ENCODE measurements at places on chromosomes 11 and 22.

- DNase-seq = no peak
Observed at GRCh38 chr11:22786475-22786874, 43.1 kb downstream of the SVIP start.

GRCh38 chr11:120610111-120610510 is 98.6 kb downstream of the GRIK4 start:
- no peak for DNase-seq

GRCh38 chr11:125957618-125958332 is 11.9 kb downstream of the VSIG10L2 start:
- DNase-seq = no peak

DNA sequence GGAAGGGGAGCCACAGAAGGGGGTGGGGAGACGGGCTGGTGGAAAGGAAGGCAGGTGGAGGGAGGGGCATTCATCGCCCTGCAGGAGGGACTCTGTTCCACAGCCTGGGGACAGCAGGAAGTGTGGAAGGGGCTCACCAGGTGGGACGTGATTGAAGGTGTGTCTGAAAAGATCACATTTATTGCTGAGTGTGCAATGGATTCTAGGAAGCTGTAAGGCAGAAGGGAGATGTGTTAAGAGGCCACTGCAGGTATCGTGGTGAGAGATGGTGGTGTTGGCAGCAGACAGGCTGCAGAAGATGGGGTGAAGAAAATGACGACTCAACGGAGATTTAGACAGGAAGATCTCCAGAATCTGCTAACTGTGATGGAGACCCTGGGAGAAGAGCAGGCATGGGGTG is 537.4 kb downstream of the MN1 start:
- DNase-seq = no peak

DNA sequence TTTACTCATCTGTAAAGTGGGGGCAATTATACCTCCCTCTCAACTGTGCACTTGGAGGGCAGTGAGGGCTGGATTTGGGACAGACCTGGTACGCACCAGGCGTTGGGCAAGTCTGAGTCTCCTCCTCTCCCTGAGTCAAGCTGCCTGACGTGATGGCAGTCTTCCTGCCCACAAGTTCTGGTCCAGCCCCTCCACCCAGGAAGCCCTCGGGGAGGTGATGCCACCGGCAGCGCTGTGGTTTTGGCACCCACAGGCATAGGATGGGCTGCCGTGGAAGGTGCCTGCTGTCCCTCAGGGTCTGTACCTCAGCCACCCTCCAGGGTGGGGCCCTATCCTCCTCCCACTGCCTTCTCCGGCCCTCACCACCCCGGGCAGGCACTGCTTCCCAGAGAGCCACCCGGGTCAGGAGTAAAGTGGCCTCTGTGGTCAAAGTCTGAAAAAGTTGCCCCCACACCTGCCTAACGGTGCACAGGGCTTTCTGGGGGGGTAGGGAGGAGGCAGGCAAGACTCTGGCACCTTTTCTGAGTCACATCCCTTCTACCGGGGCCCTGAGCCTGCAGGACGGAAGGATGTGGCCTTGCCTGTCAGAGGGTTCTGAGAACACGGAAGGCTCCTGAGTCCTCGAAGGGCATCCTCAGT is 6.5 kb upstream of the APOBEC3H start:
- DNase-seq = peak; percentile 73

GRCh38 chr11:64246871-64247728 is at the start of gene PPP1R14B:
PPP1R14B (minus strand) TSS chr11:64246943; CDS start chr11:64246673, 270 bp downstream.
- DNase-seq = no peak

GRCh38 chr22:28027453-28028448 is 108.7 kb upstream of the PITPNB start:
- no peak for DNase-seq

DNA sequence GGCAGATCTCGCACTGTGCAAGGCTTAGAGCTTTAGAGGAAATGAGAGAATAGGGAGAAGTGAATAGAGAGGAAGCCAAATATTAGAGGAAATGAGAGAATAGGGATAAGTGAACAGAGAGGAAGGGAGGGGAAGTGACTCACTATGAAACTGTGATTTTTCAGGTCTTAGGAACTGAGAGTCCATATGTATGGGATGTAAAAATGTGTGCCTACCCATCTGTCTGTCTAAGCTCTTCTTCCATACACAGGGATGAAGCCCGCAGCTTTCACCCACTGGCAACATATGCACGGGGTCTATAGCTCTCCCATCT is 6.4 kb upstream of the CCDC86 start:
- no peak for DNase-seq

DNA sequence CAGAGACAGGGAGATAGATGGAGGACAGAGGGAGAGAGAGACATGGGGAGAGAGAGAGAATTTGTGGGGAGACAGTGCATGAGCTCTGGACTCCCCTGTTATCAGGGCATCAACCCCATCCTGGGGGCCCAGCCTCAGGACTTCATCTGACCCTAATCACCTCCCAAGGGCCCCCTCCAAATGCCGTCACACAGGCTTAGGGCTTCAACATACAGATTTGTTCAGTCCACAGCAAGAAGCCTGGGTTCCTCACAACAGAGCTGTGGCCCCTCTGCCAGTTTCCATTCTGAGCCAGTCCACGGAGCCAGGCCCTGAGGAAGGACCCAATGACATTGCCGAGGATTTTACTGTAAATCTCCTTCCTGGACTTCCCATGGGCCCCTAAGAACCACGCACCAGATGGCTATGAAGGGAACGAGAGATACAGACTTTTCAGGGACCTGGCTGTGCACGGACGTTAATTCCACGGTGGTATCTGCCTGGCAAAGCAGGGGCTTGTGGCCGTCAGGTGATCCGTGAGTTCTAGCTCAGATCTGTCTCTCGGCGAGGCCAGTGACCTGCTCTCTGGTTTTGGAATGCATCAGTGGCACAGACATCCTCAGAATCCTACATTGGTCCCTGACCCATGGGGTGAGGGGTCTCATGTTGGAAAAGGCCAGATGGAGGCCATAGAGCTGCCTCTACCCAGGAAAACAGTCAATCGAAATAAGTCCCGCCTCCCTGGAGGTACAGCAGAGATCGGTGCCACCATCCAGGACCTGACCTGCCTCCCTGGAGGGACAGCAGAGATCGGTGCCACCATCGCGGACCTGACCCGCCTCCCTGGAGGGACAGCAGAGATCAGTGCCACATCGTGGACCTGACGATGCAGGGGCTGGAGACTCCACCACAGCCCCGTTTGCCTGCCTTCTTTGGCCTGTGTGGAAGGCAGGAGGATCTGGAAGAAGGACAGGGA is 8.7 kb upstream of the B4GALNT4 start:
- no peak for DNase-seq

- no peak for DNase-seq
Observed at GRCh38 chr11:96329419-96329818, 13.6 kb downstream of the MAML2 start.

DNA sequence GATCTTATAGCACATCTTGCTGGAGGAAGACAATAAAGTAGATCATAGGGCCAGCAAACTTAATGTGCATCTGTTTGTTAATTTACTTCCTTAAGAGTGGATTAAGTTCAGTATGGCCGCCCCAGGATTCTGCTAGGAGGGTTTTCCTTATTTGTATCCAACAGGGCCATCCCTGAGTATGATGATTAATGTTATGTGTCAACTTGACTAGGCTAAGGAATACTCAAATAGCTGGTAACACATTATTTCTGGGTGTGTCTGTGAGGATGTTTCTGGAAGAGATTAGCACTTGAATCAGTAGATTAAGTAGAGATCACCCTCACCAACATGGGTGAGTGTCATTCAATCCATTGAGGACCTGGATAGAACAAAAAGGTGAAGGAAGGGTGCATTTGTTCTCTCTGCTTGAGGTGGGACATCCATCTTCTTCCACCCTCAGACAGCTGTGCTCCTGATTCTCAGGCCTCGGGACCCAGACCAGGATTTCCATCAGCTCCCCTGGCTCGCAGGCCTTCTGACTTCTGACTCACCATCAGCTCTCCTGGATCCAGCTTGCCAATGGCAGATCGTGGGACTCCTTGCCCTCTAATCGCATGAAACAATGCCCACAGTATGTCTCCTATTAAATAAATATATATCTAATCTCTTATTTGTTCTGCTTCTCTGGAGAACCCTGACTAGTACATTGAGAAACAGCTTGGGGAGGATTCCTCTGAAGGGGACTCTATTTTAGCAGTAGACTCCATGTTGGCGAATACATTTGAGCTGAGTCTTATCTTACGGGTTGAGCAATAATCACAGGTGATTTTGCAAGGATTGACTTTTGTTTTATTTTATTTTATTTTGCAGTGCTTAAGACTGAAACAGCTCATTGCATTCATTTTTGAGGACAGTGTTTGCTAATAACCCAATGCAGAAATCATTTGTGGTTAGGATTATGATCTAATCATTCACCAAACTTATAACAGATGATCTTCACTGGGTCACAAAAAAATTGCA is 9.0 kb upstream of the ZBTB44 start:
- no peak for DNase-seq

- no peak for DNase-seq
Observed at GRCh38 chr11:97620007-97620406, 1230.2 kb downstream of the JRKL start.

- DNase-seq = no peak
Observed at GRCh38 chr11:66864924-66865697, 8.2 kb downstream of the LRFN4 start.

DNA sequence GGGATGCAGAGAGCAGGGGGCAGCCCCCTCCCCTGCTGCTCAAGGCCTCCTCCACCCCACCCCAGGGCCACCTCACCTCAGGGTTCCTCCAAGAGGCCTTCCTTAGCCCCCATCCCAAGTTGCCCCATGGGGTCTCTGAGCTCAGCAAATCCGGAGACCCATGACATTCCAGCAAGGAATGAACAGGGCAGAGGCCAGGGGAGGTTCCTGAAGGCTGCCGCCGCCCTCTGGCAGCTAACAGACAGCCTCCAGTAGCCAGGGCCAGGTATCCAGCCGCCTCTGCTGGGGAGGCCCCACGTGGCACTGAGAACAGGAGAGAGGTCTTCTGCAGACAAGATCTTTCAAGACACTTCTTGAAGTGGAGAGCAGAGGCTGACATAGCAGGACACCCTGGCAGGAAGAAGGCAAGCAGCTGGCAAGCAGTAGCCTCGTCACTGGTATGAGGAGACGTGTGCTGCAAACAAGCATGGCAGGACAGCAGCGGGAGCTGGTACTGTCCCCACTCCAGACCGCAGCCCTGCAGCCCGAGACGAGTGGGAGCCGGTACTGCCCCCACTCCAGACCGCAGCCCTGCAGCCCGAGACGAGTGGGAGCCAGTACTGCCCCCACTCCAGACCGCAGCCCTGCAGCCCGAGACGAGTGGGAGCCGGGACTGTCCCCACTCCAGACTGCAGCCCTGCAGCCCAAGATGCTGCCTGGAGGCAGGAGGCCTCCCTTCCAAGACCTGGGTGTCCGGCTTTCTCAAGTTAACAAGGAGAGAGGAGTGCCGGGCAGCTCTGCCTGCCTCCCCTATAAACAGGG is 190.6 kb downstream of the IGLL1 start:
- DNase-seq = no peak

- DNase-seq = no peak
Observed at GRCh38 chr11:40219401-40219800, 1240.1 kb downstream of the LRRC4C start.

GRCh38 chr11:7982582-7983119 is 4.5 kb upstream of the EIF3F start:
- no peak for DNase-seq

DNA sequence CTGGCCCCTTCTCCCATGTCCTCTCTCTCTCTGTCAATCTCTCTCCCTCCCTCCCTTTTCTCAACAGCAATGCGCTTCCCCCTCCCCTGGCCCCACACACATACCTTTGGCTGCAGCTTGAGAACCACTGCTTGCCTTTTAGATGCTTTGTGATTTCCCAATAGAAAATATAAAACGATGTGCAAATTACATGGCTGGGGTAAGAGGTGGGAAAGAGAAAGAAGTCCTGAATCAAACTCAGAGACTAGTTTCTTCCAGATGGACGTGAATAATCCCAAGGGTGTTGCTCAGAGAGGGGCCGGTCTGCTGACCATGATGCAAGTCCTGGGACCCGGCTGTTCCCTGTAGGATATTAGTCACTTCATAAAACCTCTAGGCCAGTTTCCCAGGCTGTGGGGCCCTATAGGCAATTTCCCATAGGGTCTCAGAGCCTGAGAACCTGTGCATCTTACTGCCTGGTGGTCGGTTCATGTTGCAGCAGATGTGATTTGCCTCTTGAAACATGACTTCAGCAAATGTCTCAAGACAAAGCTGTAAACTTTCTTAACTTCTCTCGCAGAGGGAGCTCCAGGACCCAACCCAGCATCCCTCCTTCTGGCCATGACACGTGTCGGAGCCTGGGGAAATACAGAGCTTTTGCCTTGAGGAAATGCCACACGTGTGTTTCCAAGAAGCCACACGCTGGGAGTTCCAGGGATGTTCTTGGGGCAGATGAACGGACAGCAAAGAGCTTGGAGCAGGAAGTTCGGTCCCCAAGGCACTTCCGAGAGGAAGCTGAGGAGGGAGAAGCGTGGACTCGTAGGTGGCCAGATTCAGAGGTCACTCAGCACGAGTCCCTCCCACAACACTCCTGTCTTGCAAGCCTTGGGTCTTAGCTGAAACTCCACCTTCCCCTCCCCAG is 34.5 kb upstream of the ETS1 start:
- DNase-seq = no peak

DNA sequence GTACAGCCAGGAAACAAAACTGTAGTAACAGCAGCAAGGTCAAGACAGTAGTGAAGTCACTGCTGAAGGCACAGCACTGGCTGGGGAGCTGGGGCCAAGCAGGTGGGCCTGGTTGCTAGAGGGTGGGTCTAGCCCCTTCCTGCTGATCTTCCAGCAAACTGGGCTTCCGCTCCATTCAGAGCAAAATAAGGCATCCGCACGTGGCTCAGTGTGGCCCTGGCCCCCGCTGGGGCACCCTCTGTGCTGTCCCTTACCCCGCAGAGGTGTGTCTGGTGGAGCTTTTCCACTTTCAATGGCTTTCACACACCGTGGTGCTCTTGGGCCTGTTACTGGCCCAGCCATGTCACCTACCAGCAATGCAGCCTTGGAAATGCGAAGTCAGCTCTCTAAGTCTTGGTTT is 162.4 kb upstream of the B3GAT1 start:
- DNase-seq = no peak

DNA sequence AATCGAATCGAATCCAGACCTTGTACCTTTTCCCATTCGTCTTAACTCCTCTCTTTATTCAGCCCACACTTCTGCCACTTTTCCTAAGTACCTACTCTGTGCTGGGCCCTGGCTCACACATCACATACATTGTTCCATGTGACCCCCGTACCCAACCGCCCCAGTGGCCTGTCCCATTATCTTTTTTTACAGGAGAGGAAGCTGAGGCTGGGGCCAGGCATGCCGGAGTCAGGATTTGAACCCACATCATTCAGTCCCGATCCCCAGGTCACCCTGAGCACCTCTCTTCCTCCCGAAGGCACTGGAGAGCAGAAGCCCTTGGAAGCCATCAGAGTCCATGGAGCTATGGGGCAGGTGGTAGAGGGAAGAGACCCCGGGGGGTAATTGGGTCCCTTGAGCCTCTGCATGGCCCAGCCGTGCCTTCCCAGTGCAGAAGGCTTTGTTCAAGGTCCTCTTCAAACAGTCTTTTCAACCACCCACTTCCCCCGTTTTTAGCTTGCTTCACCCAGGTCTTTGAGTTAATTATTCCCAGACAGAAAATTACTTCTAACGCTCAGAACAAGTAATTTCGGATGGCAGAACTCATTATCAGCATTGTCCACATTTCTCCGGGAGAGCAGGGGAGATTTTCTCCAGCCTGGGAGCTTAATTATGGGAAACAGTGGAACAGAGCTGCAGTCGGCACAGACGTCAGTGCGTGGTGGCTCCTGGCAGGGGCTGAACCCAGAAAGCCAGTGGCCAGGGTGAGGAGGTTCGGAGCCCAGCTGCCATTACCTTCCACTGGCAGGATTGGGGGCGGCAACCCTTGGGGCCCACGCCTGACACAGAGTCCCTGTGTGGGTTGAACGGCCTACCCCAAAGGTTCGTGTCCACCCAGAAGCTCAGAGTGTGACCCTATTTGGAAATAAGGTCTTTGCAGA is 82.4 kb upstream of the RTL6 start:
- DNase-seq = no peak

- no peak for DNase-seq
Observed at GRCh38 chr11:83554876-83555275, 268.7 kb upstream of the CCDC90B start.
